ENCODE measurements at places on chromosomes 3 and 15. TPM values are rescaled to one million over a fixed set of nuclear protein-coding genes. Genes with fewer than 3 reads are reported as not detected.

Gene PIAS1
- total RNA-seq = 90.9 TPM

Gene USP50
- 0.77 TPM for total RNA-seq

Gene PXYLP1
- 20.5 TPM for total RNA-seq

Gene BUB1B
- 0.41 TPM for total RNA-seq

Gene ANXA2
- total RNA-seq = 42.4 TPM

Gene PPP1R14D
- total RNA-seq = not detected

Gene TOPAZ1
- total RNA-seq = not detected

Gene MAP2K1
- 46.9 TPM for total RNA-seq

Gene TM4SF18
- not detected for total RNA-seq

Gene SGO1
- 0.89 TPM for total RNA-seq

Gene SCG3
- not detected for total RNA-seq

Gene NKTR
- total RNA-seq = 209 TPM

Gene THRB
- 0.16 TPM for total RNA-seq

Gene IL17RC
- 1.00 TPM for total RNA-seq

Gene DRD3
- not detected for total RNA-seq

Gene UBE2E2
- 23.1 TPM for total RNA-seq

Gene INKA1
- total RNA-seq = 0.69 TPM

Gene EXD1
- total RNA-seq = not detected

Gene EPHA3
- not detected for total RNA-seq

Gene GOLGA8T
- not detected for total RNA-seq

Gene LMOD3
- not detected for total RNA-seq

Gene GABRR3
- total RNA-seq = not detected

Gene ISLR
- total RNA-seq = not detected

Gene SI
- total RNA-seq = not detected

Gene CDCP1
- total RNA-seq = 1.5 TPM

Gene MST1
- total RNA-seq = 12.8 TPM

Gene ATP8B4
- 25.4 TPM for total RNA-seq

Gene CYP1A2
- not detected for total RNA-seq

Gene RYR3
- total RNA-seq = not detected

Gene AP4E1
- total RNA-seq = 13.6 TPM

Gene C15orf62
- total RNA-seq = 2.0 TPM

Gene CCR2
- 2.0 TPM for total RNA-seq

Gene SLC6A1
- total RNA-seq = not detected

Gene FYTTD1
- total RNA-seq = 45.6 TPM

Gene MCTP2
- 38.4 TPM for total RNA-seq

Gene PROS1
- total RNA-seq = not detected

Gene ZNF385D
- 1.1 TPM for total RNA-seq

Gene TFG
- total RNA-seq = 45.6 TPM

Gene ACOX2
- not detected for total RNA-seq

Gene ARNT2
- total RNA-seq = not detected

Gene STRC
- total RNA-seq = 2.0 TPM

Gene P2RY12
- total RNA-seq = not detected

Gene MELTF
- total RNA-seq = 0.51 TPM

Gene PARP15
- total RNA-seq = 70.0 TPM

Gene RTP2
- total RNA-seq = not detected

Gene ADCY5
- total RNA-seq = not detected

Gene AGBL1
- not detected for total RNA-seq

Gene GOLGA6L10
- 1.0 TPM for total RNA-seq
